ENCODE measurements at places on chromosomes 11 and 22. TPM values are rescaled to one million over a fixed set of nuclear protein-coding genes. Genes with fewer than 3 reads are reported as not detected.

- DNase-seq = peak; percentile 65
Observed at GRCh38 chr22:37610480-37611129, 2.0 kb downstream of the GGA1 start.

DNA sequence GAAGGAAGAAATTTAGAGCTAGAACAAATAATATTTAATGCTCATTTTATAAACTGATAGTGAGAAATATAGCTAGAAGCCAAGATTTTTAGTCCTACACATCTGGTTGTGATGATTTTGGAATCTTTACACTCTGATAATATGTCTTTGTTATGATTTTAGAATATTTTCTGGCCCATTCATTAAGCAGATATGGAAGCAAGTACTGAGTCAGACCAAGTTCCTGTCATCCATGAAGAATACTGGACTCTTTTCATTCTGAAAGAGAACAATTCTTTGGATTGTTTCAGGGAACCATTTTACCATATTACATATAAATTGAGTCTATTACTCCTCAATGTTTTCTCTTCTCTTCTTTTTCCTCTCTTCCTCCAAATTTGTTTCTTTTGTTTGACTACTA is 227.4 kb downstream of the TMEM135 start:
- DNase-seq = peak; percentile 66

DNA sequence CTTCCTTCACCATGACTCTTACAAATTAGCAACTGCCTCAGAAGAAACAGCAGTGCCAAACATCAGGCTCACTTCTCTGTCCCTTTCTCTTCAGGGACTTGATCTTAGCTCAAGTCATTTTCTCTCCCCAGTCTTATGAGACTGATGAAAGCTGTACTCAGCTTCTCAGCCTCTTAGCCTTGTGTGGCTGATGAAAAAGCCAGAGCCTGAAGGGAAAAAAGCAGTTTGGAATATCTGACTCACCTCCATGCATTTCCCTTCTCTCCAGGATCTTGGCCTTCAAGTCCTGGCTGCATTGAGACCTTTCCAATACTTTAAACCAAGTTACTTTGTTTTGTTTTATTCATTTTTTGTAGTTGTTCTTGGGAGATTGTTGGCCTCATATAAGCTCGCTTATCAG is 195.9 kb downstream of the SPON1 start:
- DNase-seq = no peak

Gene CNGA4
- total RNA-seq = not detected

Gene CRACR2B
- total RNA-seq = not detected

Gene OMP
- not detected for total RNA-seq

GRCh38 chr11:20474176-20474881 is 86.8 kb downstream of the PRMT3 start:
- no peak for DNase-seq

DNA sequence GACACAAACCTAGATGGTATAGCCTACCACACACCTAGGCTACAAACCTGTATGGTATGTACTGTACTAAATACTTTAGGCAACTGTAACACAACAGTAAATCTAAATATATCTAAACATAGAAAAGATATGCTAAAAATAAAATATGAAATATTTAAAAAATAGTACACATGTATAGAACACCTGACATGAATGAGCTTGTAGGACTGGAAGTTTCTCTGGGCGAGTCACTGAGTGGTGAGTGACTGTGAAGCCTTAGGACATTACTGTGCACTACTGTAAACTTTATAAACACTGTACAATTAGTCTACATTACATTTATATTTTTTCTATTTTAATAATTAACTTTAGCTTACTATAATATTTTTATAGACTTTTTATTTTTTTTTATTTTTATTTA is 1301.3 kb downstream of the FAM181B start:
- no peak for DNase-seq

DNA sequence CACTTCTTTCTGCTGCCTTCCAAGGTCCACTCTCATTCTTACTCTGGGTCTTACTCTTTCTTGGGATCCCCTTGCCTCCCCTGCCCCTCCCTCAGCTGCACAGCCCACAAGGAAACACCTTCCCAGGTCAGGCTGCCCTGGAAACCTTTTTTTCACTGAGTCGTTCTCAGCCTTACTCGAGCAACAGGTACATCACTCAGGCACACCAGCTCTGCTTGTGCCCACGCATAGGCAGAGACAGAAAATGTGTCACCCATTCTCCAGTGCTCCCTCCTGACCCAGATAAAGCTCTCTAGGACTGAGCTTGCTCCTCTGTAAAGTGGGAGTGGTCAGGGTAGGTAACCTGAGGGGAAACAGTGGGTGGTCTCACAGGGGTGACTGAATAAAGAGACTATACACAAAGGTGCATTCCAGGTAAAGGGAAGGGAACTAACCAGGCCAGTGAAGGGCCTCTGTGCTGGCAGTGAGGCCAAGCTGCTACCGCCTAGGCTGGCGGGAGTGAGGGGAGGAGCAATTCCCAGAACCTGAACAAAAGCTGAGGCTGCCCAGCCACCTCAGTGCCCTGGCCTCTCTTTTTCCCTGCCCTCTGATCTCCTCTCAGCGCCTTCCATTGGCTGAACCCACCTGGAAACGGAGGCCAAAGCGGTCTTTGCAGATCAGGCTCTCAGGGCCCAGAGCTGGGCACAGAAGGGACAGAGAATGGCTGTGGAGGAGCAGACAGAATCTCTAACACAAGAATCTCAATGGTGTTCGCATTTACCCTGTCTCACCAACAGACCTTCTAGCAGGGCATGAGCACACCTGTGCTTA is 15.9 kb downstream of the PRG3 start:
- DNase-seq = no peak

DNA sequence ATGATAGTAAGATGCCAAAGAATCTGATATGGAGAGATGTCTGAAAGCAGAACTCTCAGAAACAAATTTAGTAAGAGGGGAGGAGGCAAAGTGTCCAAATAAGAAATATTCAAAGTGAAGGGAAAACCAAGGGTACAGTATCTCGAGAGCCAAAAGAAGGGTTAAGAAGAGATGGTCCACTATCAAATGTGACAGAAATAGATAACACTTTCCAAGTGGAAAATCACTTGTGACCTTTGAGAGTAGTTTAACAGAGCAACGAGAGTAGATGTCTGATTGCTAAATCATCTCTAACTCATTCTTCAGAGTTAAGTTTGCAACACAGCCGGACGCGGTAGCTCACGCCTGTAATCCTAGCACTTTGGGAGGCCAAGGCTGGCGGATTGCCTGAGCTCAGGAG is 4.3 kb upstream of the BUD13 start:
- DNase-seq = no peak

- DNase-seq = peak; percentile 96
Observed at GRCh38 chr22:38017272-38017920, 33.0 kb upstream of the SOX10 start.

DNA sequence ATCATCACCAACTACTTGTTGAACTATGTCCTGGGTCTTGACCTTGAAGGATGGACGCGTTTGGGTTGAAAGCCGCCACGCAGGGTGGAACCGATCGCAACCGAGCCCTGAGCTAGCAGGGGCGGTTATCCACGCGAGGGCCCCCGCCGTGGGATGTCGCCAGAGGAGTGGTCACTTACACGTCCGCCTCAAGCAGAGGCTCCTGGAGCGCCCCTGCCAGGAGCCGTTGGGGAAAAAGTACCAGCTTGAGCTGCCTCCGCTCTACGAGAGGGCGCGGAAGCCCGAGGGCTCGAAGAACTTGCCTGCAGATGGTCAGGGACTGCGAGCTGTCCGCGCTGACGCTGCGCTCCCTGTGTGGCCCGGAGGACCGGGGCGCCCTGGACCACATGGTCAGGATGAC is 100.7 kb upstream of the OR4C13 start:
- no peak for DNase-seq

Gene LARGE1
- total RNA-seq = 22.0 TPM

GRCh38 chr11:85826116-85826855 is 15.3 kb upstream of the SYTL2 start:
- peak; percentile 61 for DNase-seq

GRCh38 chr22:28171712-28172111 is 252.7 kb upstream of the PITPNB start:
- DNase-seq = peak; percentile 17

DNA sequence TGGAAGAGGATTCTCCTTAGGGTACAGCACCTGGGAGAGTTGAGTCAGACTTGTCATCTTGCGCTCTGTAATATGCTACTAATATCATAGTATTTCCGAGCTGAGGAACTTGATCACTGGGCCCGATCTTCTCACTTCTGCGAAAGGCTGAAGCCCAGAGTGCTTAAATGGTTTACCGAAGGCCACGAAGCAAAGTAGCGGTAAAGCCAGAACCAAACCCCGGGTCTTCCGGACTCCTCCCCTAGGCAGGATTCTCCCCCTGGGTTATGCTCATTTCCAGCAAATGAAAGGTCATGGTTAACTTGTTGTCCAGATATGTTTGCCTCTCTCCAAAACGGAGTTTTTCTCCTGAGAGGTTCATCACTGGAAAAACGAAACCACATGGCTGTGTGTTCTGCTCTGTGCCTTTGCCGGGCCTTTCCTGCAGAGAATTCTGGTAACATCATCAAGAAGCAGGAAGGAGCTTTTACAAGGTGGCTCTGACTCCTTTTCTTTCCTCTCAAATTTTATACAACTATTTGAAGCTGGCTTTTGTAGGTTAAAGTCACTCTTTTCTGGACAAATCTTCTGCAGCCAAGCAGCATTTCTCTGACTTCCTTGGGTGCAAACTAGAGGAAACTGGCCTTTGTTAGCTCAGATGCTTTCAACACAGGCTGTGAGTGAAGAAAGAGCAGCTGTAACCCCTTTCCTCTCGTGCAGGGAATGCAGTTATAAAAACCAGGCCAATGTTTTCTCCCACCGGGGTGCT is 35.5 kb downstream of the UBASH3B start:
- no peak for DNase-seq

DNA sequence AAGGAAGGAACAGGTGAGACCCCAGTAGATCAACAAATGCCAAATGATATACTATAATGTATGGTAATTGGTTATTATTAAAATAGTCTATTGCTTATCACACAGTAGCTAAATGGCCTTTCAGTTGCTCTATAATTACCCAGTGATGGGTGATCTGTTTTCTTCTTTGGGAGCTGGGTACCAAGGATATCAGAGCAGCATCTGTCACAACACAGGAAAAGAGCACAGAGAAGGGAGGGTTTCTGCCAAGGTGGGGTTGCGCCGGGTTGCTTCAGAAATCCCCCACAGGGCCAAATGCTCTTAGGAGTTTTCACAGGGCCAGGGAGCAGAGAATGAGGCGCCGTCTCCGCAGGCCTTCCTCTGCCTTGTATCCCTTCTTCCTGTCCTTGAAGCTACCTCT is 469.4 kb downstream of the INSC start:
- no peak for DNase-seq

Gene CHRNA10
- total RNA-seq = 0.05 TPM

GRCh38 chr11:117769533-117769932 is 27.5 kb downstream of the DSCAML1 start:
- no peak for DNase-seq

- DNase-seq = peak; percentile 27
Observed at GRCh38 chr11:14422052-14422813, 63.2 kb upstream of the RRAS2 start.

Gene CBL
- 5.8 TPM for total RNA-seq

Gene MUC5B
- total RNA-seq = 0.35 TPM
